ENCODE measurements at places on chromosomes 11 and 22. TPM values are rescaled to one million over a fixed set of nuclear protein-coding genes. Genes with fewer than 3 reads are reported as not detected.

DLG2 gene
- 2.9 TPM for total RNA-seq

WEE1 gene
- 10.2 TPM for total RNA-seq

HDAC10 gene
- 88.2 TPM for total RNA-seq

APOBEC3A gene
- total RNA-seq = not detected

OR8A1 gene
- total RNA-seq = not detected

CALCB gene
- total RNA-seq = 0.74 TPM

CARD18 gene
- total RNA-seq = not detected

KCTD14 gene
- total RNA-seq = 0.32 TPM

C22orf31 gene
- not detected for total RNA-seq

FLRT1 gene
- total RNA-seq = 3.7 TPM

RBMXL2 gene
- not detected for total RNA-seq

MUC2 gene
- not detected for total RNA-seq

- DNase-seq = no peak
Measured at GRCh38 chr11:66476173-66476840, 3.9 kb upstream of the DPP3 start.

DNA sequence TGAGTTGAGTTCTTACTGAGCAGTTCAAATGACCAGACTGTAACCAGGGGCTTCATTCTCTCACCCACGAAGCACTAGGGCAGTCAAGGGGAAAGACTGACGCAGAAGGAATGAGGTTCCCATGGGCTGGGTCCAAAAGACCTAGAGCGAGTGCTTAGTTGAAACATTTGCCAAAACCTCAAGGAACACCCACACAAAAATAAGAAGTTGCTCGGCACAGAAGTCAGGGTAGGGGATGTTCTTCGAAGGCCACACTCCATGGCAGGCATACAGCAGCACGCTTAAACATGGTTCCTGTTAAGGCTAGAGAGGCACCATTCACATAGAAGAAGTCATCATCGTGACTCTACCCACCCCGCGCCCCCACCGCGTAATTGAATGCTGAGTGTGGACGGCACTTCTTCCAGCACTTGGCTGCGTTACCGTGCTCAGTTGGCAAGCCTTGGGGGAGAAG lies 52.9 kb downstream of the TIMP3 start:
- DNase-seq = no peak

DNA sequence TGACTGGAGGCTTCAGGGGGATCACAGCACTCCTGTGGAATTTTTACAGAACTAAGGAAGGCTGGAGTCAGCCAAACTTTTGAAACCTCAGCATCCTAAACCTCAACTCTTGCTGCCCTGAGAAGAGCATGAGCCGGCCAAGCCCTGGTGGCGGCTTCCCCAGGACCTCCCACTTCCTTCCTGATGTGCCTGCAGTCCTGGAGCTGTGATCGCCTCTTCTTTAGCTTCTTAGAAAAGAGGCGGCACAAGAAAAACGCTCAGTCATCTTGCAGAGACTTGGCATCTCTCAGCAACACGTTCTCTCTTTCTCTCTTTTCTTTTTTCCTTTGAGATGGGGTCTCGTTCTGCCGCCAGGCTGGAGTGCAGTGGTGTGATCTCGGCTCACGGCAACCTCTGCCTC lies 40.4 kb upstream of the AMPD3 start:
- DNase-seq = no peak

- DNase-seq = no peak
Measured at GRCh38 chr11:110805756-110806155, 93.5 kb upstream of the ARHGAP20 start.

GRCh38 chr11:64234647-64235379 lies 429 bp downstream of the VEGFB start:
- no peak for DNase-seq

DNA sequence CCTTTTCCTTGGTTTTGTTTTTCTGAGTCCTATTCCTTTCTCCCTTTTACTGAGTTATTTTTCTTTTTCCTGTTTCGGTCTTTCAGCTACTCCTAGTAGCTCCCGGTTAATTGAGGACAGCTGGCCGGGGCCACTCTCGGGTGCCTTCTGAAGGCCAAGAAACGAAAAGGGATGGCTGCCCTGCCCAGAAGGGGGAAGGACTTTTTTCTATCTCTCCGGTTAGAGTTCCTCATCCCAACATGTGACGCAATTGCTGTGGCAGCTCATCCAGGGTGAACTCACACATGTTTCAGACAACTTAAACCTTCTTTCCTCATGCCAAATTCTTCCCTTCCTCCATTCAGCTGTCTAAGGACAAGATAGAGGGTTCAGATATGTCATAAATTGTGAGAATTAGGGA lies 83.6 kb downstream of the PIWIL4 start:
- no peak for DNase-seq

GRCh38 chr22:30920407-30920806 lies 48.2 kb downstream of the MORC2 start:
- peak; percentile 90 for DNase-seq

- DNase-seq = no peak
Measured at GRCh38 chr11:23991165-23991539, 505.7 kb upstream of the LUZP2 start.

GRCh38 chr11:68690671-68691401 lies 6.5 kb downstream of the GAL start:
- DNase-seq = no peak

GRCh38 chr11:73416786-73417185 lies 40.6 kb downstream of the RELT start:
- no peak for DNase-seq

- no peak for DNase-seq
Measured at GRCh38 chr11:27329867-27330632, 33.0 kb downstream of the CCDC34 start.

GRCh38 chr11:57645689-57646085 lies 4.0 kb downstream of the YPEL4 start:
- no peak for DNase-seq

- no peak for DNase-seq
Measured at GRCh38 chr11:5624489-5625279, at the start of gene TRIM34. Gene TRIM34 (plus strand): TSS chr11:5625001. CDS start chr11:5632332, 7,331 bp downstream.

DNA sequence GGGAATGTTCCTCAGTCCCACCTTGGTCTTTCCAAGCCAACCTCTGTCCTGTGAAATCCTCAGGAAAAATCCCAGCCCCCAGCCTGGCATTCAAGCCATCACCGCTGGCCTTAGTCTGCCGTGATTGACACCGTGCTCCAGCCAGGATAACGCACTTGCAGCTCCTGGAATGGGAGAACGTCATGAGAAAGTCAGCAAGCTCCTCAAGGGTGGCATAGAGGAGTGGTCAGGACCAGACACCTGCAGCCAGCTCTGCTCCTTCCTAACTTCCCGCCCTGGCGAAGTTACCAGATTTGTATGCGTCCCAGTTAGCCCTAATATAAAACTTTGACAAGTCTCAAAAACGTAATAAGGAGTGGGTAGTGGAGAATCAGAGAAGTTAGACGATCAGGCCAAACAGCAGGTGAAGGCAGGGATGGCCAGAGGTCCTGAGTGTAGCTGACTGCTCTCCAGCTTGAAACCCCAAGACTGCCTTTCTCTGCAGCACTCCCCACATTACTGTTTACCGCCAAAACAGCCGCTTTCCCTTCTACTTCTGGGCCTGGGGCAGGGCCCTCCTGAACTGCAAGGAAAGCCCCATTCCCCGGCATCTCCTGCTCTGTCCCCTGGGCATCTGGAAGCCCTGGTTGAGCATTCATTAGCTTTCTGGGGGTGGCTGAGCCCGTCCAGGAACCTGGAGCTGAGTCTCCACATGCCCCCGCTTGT lies 1.3 kb upstream of the DKK3 start:
- no peak for DNase-seq

- no peak for DNase-seq
Measured at GRCh38 chr11:59179121-59179520, 7.2 kb downstream of the DTX4 start.

- DNase-seq = no peak
Measured at GRCh38 chr11:22807855-22808570, 21.6 kb downstream of the SVIP start.

DNA sequence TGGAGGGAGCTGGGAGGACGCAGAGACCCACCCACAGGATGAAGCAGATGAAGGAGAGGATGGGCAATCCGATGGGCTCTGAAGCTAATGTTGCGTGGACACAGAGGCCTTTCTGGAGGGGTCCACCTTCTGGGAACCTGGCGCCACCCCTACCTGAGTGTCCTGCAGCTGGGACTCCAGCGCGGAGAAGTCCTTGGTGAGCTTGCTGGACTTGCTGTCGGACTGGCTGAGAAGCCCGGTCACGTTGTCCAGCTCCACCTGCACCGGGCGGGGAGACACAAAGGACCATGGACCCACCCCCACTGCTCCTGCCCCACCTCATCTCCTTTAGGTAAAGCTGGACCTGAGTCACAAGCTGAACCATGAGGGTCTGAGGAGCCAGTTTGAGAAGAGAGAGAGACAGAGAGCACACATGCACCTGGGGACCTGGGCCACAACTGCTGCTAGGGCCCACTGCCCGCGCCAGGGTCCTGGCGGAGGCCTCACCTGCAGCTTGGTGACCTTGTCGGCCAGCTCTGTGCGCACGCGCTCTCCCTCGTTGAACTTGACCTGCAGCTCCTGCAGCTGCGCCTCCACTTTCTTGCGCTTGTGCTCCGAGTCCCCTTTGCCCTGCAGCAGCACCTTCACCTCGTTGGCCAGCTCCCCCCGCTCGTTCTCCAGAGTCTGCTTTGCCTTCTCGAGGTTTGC lies 40.8 kb downstream of the APOL1 start:
- DNase-seq = no peak

DNA sequence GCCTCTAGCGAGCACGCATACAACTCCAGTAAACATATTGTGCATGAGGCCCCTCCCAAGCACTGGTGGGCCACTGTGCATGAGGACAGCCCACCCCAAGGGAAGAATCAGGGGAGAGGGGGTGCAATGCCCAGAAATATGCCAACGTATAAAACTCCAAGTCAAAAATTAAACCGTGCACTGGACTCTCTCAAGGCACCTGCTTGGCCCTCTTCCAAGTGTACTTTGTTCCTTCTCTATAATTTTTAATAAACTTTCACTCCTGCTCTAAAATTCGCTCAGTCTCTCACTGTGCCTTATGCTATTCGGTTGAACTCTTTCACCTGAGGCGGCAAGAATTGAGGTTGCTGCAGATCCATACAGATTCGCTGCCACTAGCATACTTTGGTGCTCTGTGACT lies 465.3 kb upstream of the TENM4 start:
- no peak for DNase-seq

DNA sequence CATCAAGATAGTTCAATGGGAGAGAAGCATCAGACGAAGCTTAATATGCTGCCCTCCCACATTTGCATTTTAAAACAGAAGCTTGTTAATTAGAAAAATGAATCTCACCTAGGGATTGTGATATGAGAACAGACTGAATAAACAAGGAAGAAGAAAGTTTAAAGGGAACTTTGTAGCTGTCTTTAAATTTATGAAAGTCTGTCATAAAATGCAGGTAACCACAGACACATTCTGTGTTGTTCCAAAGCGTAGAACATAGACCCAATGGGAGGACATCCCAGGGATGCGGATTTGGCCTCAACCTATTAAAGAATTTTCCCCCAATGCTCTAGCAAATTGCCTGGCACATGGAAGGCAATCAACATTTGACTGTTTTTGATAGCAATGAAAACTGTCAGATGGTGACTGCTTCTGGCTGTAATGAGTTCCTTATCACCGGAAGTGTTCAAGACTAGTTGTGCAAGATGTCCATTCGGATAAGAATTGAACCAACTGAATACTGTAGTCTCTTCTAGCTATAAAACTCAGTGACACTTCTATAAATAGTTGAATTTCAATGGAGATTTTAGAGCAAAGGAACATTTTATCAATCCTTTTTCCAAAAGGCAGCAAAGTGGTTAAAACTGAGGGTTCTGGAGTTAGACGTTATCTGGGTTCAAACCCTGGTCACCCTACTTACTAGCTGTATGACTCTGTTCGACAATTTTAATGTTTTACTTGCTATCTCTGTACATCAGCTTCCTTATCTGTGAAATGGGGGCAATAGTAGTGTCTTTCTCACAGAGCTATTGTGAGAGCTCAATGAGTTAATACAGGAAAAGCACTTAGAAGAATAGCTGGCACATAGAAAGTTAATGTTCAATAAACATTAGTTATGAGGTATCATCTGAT lies 64.9 kb downstream of the LIF start:
- no peak for DNase-seq

DNA sequence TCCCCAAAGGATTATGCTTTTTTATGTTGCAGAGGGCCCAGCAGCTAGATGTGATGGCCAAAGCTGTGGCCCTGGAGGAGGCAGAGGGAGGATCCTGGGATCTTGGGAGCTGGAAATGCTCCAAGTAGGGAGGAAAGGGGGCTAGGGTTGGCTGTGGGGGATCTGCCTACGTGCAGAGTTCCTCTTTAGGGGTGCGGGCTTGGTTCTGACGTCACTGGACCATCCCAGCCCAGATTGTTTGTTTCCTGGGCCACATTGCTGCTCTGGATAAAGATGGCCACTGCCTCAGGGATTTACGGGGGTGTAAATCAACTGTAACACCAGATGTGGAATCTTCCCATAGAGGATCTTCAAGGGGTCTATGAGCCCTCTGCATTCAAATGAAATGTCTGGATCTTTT lies 110.3 kb upstream of the SYT13 start:
- DNase-seq = no peak

DNA sequence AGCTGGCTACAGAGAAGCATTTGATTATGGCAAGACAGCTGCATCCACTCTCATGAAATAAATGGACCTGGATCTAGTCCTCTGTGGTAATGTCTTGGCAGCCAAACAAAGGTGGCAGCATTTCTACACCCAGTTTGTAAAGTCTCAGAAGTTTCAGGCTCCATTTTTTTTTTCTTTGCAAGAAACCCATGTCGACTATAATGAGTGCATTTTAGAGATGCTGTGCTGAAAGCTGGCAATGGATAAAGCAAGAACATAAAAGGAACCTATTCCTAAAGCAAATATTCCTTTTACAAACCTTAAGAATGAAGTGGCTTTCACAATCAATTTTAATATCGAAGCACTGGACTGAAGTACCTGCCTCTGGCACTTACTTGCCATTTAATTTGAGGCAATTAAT lies 33.5 kb downstream of the THAP12 start:
- no peak for DNase-seq

GRCh38 chr11:104222464-104222863 lies 58.5 kb upstream of the PDGFD start:
- no peak for DNase-seq

- DNase-seq = no peak
Measured at GRCh38 chr11:3745161-3745560, 52.2 kb downstream of the NUP98 start.

DNA sequence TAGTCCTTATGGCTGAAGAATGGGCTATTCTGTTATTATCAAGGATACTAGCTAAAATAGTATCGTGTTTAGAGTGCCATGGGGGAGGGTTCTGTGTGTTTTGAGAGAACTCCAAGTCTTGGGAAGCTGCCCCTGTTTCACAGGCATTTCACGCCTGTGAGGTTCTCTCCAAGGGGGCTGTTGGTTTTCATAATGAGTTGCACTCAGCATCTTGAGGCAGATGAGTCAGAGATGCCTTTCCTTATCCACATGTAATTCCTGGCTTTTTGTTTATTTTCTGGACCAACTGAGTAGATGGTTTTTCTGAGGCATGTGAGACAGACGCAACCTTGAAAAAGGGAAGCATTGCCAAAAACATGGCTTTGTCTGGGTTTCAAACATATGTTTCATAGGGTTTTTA lies 203.7 kb downstream of the ARHGAP42 start:
- no peak for DNase-seq
